Activated CD4-positive, alpha-beta T cell treated with anti-CD3 and anti-CD28 coated beads, Interleukin-2, amount 50 U/mL, for 24 hours (primary cell): ENCODE measurements at places on chromosomes 12 and 14.

- no peak for DNase-seq
Observed at GRCh38 chr12:108888031-108888430, 8.1 kb downstream of the DAO start.

GRCh38 chr12:50120521-50120920 lies 8.5 kb downstream of the COX14 start:
- DNase-seq = no peak

DNA sequence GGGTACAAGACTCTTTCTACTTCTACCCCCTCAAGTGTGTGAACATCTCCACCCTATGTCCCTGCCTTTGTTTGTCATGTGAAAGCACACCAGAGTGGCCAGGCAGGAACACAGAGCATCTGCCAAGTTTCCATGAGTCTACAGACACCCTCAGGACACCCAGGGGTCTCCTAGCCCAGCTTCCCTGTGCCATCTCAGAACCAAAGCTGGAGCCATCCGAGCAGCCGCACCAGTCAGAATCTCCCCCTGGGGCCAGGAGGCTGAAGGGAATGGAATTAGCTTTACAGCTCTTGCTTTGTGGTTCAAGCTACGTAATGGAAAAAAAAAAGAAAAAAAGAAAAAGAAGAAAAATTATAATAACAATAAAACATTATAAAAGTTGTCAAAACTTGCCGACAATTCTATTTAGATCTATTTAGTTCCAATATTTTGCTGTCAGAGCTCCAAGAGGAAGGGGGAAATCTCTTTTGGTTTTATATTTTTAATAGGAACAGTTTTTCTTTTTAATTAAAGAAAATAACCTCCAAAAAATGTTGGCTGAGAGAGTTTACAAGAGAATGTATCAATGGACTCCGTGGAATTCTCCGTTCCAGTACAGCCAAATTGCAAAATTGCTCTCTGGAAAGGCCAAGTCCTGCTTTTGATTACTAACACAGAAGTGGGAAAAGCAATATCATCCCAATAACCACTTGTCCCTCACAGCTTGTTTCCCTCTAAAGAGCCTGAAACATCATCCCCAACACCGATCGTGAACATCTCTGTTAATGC lies 37.1 kb downstream of the TBX5 start:
- no peak for DNase-seq

DNA sequence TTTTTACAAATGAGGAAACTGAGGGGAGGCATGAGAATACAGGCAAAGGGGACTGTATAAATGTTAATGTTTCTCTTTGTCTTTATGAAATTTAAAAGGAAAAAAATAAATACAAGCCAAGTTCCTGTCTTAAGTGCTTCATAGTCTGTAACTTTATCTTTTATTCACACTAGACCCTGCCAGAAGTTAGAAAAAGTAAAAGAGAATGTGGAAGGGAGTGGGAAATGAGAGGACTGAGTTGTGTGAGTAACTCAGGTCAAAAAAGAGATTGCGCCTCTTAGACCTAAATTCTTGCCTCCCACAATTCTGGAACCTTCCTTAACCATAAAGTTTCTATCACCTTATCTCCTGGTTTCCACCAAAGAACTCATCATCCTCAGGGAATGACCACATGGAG lies 141.1 kb downstream of the KICS2 start:
- DNase-seq = no peak

DNA sequence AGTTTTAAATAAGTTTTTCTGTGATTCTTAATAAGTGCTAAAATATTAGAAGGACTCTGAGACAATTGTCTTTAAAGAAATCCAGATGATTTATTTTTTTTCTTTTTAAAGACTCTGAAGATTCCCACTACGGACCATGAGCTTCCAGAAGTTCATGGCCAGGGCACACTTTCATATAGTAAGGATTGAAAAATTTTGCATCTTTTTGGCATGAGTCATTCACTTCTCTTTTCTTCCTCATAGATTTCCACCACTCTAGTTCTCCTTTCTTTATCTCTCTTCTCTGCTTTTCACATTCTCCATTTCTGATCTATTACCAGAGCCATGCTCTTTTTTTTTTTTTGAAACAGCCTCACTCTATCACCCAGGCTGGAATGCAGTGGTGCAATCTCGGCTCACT lies 385.8 kb downstream of the FLRT2 start:
- no peak for DNase-seq

GRCh38 chr14:38469156-38469555 lies 213.3 kb upstream of the CLEC14A start:
- no peak for DNase-seq

GRCh38 chr14:46399049-46399448 lies 252.5 kb downstream of the RPL10L start:
- DNase-seq = no peak

GRCh38 chr14:28758253-28758884 lies 8.2 kb upstream of the FOXG1 start:
- DNase-seq = no peak

- DNase-seq = no peak
Observed at GRCh38 chr14:77372304-77372841, 4.5 kb downstream of the TMED8 start.

DNA sequence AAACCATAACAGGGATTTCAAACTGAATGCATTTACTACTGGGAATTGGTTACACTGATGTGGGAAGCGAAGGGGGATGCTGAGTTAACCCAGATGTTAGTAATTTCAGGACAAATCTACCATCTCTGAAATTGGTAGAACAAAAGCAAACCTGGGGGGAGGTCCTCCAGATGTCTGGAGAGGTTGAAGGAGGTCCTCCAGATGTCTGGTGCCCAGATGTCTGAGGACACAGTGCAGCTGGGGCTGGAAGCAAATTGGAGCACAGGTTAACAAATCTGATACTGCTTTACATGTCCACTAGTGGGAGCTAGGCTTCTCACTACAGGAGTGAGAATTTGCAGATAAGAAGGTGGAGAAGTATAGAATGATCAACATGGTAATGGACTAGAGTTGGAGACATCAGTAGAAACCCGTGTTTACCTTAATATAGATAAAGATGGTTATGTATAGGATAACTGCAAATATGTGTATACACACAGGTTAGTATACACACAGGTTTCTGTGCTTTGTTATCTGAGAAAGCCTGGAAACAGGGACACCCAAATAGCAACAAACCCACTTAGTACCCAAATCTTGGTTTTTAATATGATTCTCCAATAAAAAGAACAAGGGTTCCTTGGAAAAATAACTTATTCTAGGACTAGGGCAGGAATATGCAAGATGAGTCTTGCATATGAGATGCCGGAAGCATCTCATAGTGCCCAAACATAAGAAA lies 162.5 kb downstream of the C12orf50 start:
- no peak for DNase-seq

GRCh38 chr12:116492703-116493324 lies 66.4 kb upstream of the MAP1LC3B2 start:
- no peak for DNase-seq

- DNase-seq = no peak
Observed at GRCh38 chr14:104108570-104109541, 23.4 kb downstream of the ASPG start.

DNA sequence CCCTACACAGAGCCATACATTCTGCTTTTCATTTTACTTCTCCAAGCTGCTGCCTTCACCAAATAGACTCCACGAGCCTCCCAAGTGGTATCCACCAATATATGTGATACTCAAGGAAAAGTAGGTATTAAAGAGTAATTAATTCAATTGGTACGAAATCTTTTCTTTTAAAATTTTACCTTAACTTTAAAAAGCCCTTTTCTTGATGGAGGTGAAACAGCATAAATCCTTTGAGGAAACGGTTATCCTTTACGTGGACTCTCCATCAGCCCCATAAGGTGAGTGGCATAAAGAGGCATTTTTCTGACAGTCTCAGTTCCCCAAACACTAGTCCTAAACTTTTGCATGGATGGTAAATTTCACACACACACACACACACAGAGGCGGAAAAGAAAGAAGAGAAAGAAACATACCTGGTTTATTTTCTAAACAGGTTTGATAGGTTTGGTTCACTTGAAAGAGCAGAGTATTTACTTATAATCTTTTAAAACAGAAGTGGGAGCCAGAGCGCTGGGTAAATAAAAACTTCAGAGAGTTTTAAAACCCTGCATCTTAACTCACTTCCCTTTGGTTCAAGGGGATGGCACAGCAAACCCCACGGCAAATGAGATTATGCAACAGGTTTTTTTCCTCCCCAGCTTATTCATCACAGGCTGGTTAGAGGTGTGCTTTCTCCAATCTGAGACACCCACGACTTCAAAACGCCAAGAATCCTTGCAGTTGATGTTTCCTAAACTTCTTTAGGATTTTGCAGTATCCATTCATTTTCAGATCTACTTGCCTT lies 1.9 kb downstream of the DUSP16 start:
- peak; percentile 41 for DNase-seq

DNA sequence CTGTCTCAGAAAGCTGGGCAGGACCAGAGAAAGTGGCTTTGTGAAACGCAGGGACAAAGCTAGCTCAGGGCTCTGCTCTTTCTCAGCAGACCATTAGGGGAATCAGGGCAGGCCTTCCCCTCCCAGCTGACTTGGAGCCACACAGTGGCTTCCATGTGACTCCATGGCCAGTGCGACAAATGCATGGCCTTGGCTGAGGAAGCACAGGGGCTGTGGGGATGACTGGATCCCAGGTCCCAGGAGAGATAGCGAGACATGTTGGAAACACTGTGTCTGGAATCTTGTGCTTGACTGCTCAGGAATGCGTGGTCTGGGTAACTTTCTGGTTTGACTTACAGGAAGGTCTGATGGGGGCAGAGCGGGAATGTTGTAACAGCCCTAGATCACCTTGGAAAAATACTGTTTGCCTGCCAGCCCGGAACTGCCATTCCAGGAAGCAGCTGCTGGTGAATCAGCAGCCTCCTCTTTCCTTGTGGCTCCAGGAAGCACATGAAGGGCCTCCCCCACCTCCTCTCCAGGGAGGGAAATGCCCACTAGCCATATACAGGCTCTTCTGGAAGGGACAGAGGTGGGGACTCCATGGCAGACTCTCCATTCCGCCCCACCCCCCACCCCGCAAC lies 133.5 kb upstream of the HIF1A start:
- no peak for DNase-seq

GRCh38 chr14:36901861-36902260 lies 240.2 kb downstream of the PAX9 start:
- no peak for DNase-seq

GRCh38 chr14:32171469-32171868 lies 30.4 kb upstream of the RNU6-7 start:
- DNase-seq = no peak

- no peak for DNase-seq
Observed at GRCh38 chr12:82963956-82964355, 277.2 kb downstream of the TMTC2 start.

DNA sequence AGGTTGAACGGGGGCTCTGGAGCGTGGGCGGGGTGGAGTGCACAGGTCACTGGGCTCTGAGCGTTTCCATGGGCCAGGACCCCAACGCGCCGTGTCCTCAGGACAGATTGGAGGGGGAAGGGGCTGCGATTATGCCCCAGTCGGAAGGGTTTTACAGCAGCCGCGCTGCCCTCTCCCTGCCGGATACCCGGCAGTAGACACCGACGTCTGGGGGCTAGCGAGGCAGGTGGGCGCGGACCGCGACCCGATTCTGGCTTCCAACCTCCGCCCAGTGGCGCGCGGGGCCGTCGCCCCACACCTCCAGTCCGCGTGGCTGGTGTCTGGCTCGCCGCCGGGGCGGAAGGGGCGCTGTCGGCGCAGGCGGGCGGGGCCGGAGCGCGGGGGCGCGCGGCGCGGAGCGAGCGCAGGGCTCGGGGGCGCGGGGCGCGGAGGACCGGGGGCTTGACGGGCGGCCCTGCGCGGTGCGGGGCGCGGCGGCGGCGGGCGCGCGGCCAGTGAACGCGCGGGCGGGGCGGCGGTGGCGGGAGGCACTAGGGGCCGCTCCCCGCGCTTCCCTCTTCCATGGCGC lies 2.4 kb upstream of the KIF26A start:
- no peak for DNase-seq

GRCh38 chr14:77051116-77051515 lies 22.6 kb upstream of the IRF2BPL start:
- no peak for DNase-seq

DNA sequence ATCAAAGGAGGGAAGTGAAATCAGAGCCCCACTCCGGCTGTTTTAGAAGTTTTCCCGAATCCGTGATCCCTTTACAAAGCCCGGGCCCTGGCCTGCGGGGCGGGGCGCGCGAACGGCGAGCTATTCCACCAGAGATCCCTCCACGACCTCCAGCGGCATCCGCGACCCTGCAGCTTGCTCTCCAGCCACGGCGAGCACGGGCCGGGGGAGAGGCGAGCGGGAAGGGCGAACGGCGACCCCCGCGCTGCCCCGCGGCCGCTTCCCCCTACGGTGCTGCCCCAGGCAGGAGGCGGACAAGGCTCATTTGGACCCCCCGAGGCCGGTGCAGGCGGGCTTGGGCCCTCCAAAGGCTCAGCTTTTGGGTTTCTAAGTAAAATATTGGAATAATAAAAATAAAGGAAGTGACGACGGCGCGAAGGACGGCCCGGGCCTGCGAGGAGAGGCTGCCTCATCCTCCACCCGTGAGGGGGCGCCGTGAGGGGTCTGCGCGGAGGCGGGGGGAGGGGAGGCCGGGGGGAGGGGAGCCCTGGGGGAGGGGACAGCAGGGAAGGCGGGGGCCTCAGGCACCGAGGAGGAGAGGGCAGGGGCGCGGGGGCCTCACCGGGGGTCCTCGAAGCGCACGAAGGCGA lies 613 bp downstream of the SRSF9 start:
- no peak for DNase-seq

- DNase-seq = no peak
Observed at GRCh38 chr12:47394070-47394469, 311.8 kb downstream of the RPAP3 start.

DNA sequence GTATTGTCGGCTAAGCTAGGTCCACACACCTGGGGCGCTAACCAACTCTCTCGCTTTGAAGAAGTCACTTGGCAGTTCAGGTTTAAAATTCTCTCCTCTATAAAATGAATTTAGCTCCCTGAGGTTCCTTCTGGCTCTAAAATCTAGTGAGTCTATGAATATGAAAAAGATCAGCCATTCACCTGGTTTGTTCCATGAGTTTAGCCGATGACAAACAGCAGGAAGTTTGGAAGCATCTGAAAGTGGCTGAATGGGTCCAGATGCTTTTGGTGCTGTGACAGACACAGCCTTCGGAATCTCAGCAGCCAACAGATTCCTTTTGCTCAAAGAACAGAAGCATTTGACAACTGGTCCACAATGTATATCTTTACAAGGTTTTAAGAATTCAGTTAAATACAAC lies 73.4 kb upstream of the FOXN3 start:
- no peak for DNase-seq

- DNase-seq = no peak
Observed at GRCh38 chr12:91367234-91367849, 184.7 kb upstream of the DCN start.

DNA sequence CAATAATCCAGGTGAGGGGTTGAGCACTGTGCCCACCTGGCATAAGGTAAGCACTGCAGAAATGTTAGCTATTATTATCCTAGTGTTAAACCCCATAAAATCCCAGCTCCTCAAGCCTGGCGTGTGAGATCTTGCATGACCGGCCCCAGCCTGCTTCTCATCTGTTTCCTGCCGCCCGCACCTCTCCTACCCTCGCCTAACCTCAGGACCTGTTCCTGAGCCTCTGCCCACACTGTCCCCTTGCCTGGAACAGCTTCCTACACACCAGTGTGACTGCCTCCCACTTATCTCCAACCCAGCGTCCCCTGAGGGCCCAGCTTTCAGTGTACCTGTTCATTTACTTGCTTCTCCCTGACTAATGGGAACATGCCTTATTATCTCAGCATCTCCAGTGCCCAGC lies 24.7 kb downstream of the ISCA2 start:
- no peak for DNase-seq

- DNase-seq = no peak
Observed at GRCh38 chr14:84084056-84084630, 1445.8 kb upstream of the FLRT2 start.

GRCh38 chr12:115864396-115864795 lies 413.1 kb downstream of the MED13L start:
- no peak for DNase-seq

GRCh38 chr14:58954052-58954451 lies 234.4 kb upstream of the DAAM1 start:
- no peak for DNase-seq
